Effector memory CD4-positive, alpha-beta T cell (primary cell): ENCODE measurements at places on chromosomes 11 and 22.

GRCh38 chr11:10522276-10522675 lies 18.7 kb downstream of the RNF141 start:
- DNase-seq = no peak
- H3K27ac ChIP-seq = no peak overlapping the region
- no peaks in the 10 kb centered on the region for H3K27me3 ChIP-seq

GRCh38 chr11:72594493-72595291 lies 79.5 kb downstream of the PDE2A start:
- H3K4me3 ChIP-seq = no peak overlapping the region
- H3K36me3 ChIP-seq = no peaks in the 10 kb centered on the region
- H3K27me3 ChIP-seq = peaks cover 9% of the 10 kb centered on the region

GRCh38 chr11:113730887-113731726 lies 25.0 kb upstream of the TMPRSS5 start:
- H3K36me3 ChIP-seq = peaks cover 13% of the 10 kb centered on the region
- H3K4me1 ChIP-seq = no peaks in the 10 kb centered on the region
- DNase-seq = no peak

- H3K4me1 ChIP-seq = no peaks in the 10 kb centered on the region
- H3K27ac ChIP-seq = no peak overlapping the region
- no peak overlapping the region for H3K4me3 ChIP-seq
- no peaks in the 10 kb centered on the region for H3K36me3 ChIP-seq
- DNase-seq = no peak
Measured at GRCh38 chr11:99333621-99334020, 312.9 kb downstream of the CNTN5 start.

DNA sequence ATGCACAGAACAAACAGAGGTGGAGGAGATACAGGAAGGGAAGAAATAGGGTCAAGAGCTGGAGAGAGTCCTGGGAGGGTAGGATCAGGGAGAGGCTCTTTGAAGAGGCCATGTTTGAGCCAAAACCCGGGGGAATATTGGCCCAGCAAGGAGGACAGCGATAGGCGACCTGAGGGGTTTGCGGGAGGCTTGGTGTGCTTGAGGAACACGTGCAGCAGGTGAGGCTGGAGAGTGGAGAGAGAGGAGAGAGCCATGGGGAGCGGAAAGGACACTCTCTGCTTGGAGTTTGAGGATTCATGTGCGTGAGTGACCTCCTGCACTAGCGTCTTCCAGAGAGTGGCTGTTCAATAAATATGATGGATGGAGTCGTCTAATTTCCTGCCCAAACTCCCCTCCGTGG lies 4.7 kb upstream of the B3GAT1 start:
- H3K27me3 ChIP-seq = no peaks in the 10 kb centered on the region
- no peak for DNase-seq
- peaks cover 4% of the 10 kb centered on the region for H3K4me1 ChIP-seq
- H3K36me3 ChIP-seq = no peaks in the 10 kb centered on the region
- H3K4me3 ChIP-seq = no peak overlapping the region

DNA sequence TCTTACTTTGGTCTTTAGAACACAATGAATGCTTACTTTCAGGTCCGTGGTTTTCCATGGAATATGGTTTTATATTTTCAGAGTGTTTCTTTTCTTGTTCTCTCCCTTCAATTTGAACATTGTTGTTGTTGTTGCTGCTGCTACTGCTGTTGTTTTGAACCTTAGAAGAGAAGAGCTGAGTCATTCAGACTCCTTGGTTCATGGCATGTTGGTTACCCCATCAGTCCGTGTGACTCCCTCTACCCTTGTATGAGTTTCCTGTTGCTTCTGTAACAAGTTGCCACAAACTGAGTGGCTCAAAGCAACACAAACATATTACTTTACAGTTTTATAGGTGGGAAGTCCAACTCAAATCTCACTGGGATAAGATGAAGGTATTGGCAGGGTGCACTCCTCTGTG lies 511.0 kb downstream of the INSC start:
- no peak for DNase-seq
- no peak overlapping the region for H3K27ac ChIP-seq
- no peaks in the 10 kb centered on the region for H3K4me1 ChIP-seq
- no peak overlapping the region for H3K4me3 ChIP-seq
